ENCODE measurements at places on chromosomes 7 and 10.

- DNase-seq, result no peak
Observed at GRCh38 chr10:60206735-60207134, 182.9 kb downstream of the ANK3 start.

DNA sequence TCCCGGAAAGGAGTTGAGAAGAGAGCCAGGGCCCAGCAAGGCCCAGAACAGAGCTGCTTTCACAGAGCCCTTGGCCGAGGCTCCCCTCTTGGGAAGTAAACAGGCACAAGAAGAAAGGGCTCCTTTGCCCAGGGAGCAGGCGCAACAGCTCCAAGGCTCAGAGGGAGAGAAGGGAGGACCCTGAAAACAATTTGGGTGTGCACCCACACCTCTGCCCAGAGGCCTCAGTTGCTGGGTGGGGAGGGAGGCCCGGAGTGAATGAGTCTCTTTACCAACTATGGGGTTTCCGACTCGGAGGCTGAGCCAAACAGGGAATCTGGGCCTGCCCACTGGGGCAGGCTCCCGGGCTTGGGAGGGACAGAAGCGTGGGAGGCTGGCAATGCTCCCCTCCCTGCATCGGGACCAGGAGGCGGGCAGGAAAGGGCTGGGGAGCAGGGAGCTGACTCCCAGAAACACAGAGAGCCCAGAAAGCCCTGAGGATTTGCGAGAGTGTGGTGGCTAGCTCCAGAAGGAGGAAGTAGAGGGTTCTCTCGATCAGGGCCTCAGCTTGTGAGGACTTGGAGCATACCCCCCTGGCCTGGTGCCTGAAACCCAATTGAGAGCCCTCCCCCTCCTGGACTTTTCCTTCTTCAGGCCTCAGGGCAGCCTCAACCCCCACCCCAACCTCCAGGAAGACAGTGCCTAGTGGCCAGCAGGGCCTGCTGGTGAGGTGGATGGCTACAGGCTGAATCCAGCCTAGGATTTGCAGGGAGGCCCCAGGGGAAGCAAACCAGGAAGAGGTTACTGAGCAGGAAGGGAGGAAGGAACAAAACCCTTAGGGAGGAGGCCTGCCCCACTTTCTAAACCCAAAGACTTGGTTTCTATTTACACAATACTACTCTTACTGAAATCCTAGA is 6.2 kb downstream of the C10orf105 start:
- no peak for DNase-seq

DNA sequence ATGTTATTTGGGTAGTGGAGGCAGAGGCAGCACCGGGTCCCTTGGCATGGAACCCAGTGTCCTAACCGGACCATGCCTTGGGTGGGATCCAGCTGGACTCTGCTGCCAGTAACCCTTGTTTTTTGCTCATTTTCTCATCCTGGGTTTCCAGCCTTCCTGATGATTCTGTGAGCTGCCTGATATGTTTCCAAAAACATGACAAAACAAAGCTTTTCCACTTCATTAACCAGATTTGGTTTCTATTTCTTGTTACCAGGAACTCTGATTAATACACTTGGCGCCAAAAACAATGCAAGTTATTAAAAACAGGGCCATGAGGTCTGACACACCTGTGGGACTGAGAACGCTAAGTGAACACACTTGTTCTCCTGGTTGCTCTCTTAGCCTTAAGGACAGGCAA is 32.8 kb upstream of the DLG5 start:
- no peak for DNase-seq

DNA sequence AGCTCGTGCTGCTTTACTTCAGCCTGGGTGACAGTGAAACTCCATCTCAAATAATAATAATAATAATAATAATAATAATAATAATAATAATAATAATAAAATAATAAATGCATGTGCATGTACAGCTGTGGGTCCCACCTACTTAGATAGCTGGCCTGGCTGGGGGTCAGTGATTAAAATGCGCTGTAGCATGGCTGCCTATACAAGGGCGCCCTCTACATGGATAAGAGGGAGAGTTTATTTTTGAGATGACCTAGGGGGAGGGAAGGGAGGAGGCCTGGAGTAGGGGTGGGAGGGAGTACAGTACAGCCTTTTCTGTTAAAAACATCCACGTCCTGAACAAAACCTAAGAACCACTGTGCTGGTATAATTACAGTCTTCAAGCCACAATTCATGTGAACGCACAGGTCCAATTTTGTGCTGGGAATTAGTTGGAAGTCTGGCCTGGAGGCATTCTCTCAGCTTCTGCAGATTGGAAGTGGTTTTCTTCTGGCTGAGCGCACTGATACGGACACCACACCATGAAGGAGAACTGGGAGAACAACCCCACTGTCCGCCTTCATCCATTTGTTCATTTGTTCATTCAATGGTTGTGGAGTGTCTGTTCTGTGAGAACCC is 146.5 kb downstream of the TMEM178B start:
- DNase-seq, result no peak

DNA sequence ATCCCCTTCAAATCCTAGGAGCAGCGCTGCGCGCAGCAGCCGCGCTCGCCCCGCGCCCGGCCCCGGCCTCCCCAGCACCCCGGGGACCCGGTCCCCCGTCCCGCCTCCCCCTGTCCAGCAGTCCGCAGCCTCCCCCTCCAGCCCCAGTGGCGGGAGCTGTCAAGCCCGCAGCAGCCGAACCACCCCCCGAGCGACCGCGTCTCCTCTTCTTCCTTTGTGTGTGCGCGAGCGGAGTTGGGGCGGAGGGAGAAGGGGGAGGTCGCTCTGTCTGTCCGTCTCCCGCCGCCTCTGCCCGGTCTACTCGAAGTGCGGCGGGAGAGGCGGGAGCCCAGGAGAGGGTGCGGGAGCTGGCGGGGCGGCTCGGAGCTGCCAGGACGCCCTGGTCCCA is 375 bp upstream of the CHN2 start:
- DNase-seq, result no peak

DNA sequence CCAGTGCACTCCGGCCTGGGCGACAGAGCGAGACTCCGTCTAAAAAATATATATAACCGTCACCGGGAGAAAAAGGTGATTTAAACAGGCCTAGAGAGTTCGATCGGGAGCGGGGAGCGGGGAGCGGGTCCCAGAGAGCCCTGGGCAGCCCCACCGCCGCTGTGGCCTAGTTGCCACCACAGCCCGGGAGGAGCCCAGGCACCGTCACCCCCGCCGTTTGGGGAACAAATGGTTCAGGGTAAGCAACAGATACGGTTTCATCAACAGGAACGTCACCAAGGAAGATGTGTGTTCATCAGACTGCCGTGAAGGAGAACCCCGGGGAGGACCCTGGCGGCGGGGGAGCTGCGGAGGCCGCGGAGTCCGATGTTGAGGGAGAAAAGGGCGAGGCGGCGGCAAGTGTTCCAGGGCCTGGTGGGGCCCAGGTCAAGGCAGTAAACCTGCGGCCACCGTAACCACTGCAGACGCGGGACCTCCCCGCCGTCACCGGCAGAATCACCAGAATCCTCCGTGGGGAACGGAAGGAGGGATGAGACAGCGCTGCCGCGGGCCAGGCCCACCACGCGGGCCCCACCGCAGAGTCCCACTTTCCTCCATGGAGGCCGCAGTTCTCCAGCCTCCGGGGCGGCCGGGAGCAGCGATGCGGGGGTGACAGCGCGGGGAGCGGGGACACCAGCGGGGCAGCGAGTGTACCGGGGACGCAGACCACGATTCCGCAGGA is 103.4 kb downstream of the GALNT11 start:
- DNase-seq, result no peak

- no peak for DNase-seq
Observed at GRCh38 chr7:53302496-53303246, 267.2 kb downstream of the POM121L12 start.

GRCh38 chr7:27314111-27314510 is 71.5 kb downstream of the EVX1 start:
- DNase-seq, result no peak

DNA sequence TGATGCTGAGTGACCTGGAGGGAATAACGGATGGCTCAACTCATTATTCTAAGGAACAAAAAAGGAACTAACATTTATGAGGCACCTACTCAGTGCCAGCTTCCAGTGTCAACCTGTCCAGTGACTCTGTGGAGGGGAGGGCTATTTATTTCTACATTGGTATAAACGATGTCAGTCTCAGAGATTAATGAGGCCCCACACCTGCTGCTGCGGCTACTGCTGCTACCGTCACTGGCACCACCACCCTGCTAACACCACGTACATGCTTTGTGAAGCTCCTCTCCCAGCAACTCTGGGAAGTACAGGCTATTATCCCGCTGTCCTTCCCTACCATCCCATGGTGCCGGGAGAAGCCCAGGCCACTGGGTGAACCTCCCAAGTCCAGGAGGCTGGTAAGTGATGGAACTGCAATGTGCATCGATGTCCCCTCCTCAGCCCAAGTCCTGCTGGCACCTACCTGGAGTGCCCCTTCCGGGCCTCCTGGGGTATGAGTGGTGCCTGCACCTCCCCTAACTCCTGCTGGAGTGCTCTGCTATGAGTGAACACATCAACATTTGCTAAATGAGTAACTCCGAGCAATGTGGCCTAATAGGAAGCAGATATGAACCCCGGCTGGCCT is 101.5 kb downstream of the ARHGAP22 start:
- DNase-seq, result no peak

GRCh38 chr7:103447073-103447960 is 1.3 kb upstream of the SLC26A5 start:
- no peak for DNase-seq

DNA sequence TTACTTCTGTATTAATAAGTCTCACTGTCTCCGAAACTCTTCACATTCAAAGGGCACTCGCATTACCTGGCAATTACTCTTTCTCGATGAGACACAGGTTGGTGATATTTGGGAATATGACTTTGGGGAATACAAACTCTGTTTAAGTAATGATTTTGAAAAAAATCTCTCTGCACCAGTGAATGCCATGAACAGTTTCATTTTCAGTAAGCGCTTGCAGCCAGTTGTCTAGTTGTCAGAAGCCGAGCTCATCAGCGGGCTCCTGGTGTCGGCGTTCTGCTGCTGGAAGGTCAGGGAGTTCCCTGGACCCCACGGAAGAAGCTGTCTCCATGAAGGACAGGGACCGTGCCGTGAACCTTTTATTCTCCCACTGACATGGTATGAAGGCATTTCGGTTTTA is 57.7 kb downstream of the PTPRE start:
- no peak for DNase-seq

DNA sequence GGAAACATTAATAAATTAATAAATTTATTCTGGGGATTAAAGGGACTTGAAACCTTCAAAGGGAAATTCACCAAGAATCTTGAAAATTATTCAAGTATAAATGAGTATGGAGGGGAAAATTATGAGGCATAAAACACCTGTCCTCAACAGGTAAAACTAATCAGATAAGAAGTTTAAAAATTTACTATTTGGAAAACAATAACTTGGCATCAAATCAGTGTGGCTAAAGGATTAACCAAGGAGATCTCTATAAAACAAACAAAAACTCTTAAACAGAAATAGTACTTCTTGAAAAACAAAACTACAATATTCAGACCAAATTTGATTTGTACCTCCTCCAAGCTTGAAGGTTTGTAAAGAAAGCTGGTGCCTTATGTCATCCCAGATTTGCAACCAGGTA is 66.4 kb upstream of the ZNF804B start:
- no peak for DNase-seq

GRCh38 chr7:112080978-112081377 is 125.2 kb downstream of the DOCK4 start:
- no peak for DNase-seq

GRCh38 chr10:1507436-1507835 is 229.9 kb downstream of the ADARB2 start:
- no peak for DNase-seq

DNA sequence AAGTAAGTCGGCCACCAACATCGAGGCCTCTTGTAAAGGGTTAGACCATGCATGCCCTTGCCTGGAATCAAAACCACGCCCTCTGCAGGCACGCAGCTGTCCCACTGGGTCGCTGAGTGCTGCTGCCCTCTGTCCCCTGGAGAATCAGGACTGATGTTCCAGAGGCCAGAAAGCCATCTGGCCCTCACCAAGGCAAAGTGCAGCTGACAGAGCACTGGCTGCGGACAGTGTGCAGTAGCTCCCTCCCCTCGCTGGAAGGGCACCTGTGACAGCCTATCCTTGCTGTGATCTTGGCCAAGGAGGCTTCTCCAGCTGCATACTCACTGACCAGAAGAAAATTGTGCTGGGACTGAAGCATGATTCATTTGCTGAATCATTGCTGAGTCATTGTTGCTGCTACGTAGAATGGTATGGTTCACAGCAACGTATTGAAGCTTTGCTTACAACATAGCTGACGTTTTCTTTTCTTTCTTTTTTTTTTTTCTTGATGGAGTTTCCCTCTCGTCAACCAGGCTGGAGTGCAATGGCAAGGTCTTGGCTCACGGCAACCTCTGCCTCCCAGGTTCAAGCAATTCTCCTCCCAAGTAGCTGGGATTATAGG is 30.4 kb downstream of the DDC start:
- DNase-seq, result no peak

DNA sequence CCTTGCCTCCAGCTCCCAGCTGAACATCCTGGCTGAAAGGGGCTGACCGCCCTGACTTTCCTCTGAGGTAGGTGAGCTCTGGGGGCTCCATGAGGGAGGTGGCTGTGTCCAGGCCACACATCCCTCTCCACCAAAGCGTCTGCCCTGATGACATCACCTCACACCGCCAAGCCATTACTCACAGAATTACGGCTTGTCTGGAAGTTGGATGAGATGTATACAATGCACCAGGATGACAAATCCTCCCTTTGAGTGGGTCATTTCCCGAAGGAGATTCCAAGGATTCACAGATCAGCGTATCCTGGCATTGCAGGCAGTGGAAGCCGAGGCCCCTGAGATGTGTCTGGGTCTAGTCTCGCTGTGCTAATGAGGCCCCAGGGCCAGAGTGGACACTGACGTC is 15.1 kb upstream of the RET start:
- DNase-seq, result no peak

DNA sequence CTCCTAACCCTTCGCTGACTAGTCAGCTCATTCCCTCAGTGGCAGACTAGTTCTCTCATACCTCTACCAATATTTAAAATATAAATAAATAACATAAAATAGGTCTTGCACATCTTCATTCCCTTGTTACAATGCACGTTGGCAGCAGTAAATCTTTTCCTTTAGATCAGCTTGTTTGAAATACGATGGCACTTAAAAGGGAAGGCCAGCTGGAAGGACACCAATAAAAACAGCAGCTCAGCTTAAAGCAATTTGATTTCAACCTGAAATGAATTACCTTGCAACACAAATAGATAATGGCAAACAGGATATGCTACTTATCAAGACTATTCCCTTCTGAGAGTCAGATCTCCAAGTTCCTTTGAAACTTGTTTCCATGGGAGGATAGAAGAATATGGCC is 321.8 kb downstream of the GFRA1 start:
- DNase-seq, result no peak

GRCh38 chr7:16345979-16346958 is 75.1 kb downstream of the CRPPA start:
- no peak for DNase-seq

GRCh38 chr10:118983263-118983662 is 46.3 kb upstream of the NANOS1 start:
- DNase-seq, result no peak

- DNase-seq, result no peak
Observed at GRCh38 chr10:95792211-95792780, 36.3 kb downstream of the ENTPD1 start.

- no peak for DNase-seq
Observed at GRCh38 chr7:47512481-47513176, 69.3 kb downstream of the TNS3 start.
